Activated CD4-positive, alpha-beta T cell treated with anti-CD3 and anti-CD28 coated beads, Interleukin-2, amount 10 ng/mL, durations not matched to agents 24 days and 14 days (primary cell): ENCODE measurements at places on chromosomes 5 and 9.

DNA sequence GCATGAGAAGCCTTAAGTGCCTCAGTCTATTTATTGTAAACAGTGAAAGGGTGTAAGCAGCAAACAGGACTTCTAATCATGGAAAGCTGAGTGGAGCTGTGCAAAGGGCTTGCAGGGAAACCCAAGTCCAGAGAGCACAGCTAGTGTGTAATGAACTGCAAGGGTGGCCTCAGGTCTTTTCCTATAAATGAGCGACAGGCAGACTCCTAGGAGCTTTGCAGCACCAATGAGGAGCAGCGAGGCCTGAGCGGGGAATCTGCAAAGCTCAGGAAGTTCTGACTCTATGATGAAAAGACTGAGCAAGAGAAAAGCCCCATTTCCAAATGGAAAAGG, 250.1 kb upstream of the MAP3K1 start:
- H3K27ac ChIP-seq, result no peak overlapping the region
- no peak for DNase-seq
- peaks cover 12% of the 10 kb centered on the region for H3K4me1 ChIP-seq
- H3K4me3 ChIP-seq, result no peak overlapping the region

DNA sequence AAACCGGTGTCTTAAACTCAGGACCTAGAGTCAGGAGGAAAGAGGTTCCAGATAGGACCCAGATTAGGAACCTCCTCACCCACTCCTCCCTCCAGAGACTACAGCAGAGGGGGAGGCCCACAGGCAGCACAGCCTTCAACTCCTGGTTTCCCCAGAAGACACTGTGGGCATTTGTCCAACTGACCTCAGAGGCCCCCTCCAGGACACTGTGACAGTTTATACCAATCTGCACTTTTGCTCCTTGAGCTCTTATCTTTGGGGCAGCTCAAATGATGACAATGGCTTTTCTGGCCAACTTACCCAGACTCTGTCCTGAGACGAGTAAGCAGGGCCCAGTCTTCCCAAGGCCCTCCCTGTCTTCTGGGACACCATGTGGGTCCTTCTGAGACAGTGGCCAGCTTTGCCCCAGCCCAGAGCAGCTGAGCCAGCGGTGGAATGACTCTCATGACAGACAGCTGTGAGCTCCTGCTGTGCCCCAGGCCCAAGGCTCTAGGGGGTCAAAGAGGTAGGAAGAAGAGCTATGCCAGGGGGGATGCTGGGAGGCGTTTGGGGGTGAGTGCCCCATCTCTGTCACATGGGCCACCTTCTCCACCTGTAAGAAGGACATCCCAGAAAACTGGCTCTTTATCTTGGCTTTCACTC, 14.3 kb downstream of the OR2V2 start:
- DNase-seq, result peak; percentile 63
- H3K27me3 ChIP-seq, result peaks cover 21% of the 10 kb centered on the region
- H3K4me1 ChIP-seq, result peaks cover 35% of the 10 kb centered on the region
- peak overlapping the region; percentile 96 for H3K27ac ChIP-seq
- H3K4me3 ChIP-seq, result peak overlapping the region; percentile 82
- no peaks in the 10 kb centered on the region for H3K36me3 ChIP-seq

GRCh38 chr5:133235696-133236426, 184.0 kb downstream of the HSPA4 start:
- no peaks in the 10 kb centered on the region for H3K36me3 ChIP-seq
- peaks cover 6% of the 10 kb centered on the region for H3K4me1 ChIP-seq

- no peaks in the 10 kb centered on the region for H3K36me3 ChIP-seq
- no peak overlapping the region for H3K4me3 ChIP-seq
- no peaks in the 10 kb centered on the region for H3K4me1 ChIP-seq
- DNase-seq, result no peak
- no peaks in the 10 kb centered on the region for H3K27me3 ChIP-seq
- no peak overlapping the region for H3K27ac ChIP-seq
Observed at GRCh38 chr5:128572930-128573319, 34.9 kb upstream of the FBN2 start.

DNA sequence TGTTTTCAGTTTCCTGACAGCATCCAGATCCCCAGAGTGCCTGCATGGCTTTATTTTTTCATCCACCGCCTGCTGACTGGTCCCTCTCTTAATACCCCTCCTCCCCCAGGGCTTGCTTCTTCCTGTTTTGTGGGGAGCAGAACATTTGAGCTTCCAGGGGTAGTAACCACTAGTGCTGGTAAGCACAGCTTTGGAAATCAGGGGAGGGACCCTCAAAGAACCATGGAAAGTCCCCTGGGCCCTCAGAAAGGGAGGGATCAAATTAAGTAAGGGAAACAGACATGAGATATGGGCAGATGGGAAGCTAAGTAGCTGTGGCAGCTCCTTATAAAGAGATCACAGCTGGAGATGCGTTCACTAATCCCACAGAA, 26.8 kb downstream of the GRIA1 start:
- H3K4me3 ChIP-seq, result no peak overlapping the region
- H3K27me3 ChIP-seq, result no peaks in the 10 kb centered on the region
- no peaks in the 10 kb centered on the region for H3K4me1 ChIP-seq
- DNase-seq, result no peak

GRCh38 chr5:36657563-36657995, 51.2 kb downstream of the SLC1A3 start:
- no peaks in the 10 kb centered on the region for H3K36me3 ChIP-seq
- H3K4me3 ChIP-seq, result no peak overlapping the region
- DNase-seq, result no peak
- no peak overlapping the region for H3K27ac ChIP-seq

- no peaks in the 10 kb centered on the region for H3K4me1 ChIP-seq
- no peak overlapping the region for H3K27ac ChIP-seq
- no peak overlapping the region for H3K4me3 ChIP-seq
Observed at GRCh38 chr5:28548856-28549255, 1510.5 kb upstream of the CDH9 start.

DNA sequence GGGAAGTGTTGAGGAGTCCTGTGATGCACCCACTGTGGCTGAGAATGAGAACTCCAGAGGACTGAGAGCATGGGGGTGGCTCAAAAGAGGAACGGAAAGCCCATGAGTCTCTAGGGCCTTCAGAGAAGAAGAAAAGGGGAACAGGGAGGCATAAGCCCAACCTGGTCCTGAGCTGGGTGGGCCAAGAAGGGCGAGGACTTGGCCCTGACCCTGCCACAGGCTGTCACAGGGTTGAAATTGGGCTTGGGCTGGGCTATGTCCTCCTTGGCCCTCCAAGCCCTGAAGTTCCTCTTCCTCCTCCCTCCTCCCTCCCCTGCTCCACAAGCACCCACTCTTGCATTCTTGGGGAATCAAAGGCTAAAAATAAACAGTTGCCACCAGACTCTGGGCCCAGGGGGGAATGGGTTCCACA, 49.3 kb upstream of the PPARGC1B start:
- no peak overlapping the region for H3K4me3 ChIP-seq
- H3K4me1 ChIP-seq, result no peaks in the 10 kb centered on the region
- DNase-seq, result no peak

- H3K4me1 ChIP-seq, result peaks cover 13% of the 10 kb centered on the region
- no peak overlapping the region for H3K4me3 ChIP-seq
- DNase-seq, result no peak
- H3K27me3 ChIP-seq, result no peaks in the 10 kb centered on the region
Observed at GRCh38 chr5:95530416-95530815, 24.4 kb downstream of the SKIC3 start.

DNA sequence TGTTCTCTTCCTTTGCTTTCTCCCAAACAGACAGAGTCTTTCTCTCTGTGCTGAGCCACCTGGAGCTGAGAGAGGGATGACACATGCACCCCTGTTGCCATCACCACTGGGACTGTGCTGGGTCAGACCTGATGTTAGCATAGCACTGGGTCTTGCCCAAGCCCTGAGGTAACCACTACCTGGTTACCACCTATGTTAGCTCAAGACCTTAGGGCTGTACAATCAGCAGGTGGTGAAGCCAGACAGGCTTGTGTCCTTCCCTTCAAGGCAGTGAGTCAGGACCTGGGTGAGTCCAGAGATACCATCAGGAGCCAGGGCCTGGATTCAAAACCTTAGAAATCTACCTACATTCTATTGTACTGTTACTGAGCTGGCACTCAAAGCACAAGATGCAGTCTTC, 32.1 kb downstream of the FST start:
- no peaks in the 10 kb centered on the region for H3K4me1 ChIP-seq
- no peaks in the 10 kb centered on the region for H3K36me3 ChIP-seq
- peaks cover 2% of the 10 kb centered on the region for H3K27me3 ChIP-seq
- no peak overlapping the region for H3K4me3 ChIP-seq
- no peak for DNase-seq

GRCh38 chr5:168106008-168106761, 185.3 kb upstream of the WWC1 start:
- DNase-seq, result no peak
- no peak overlapping the region for H3K4me3 ChIP-seq
- no peaks in the 10 kb centered on the region for H3K36me3 ChIP-seq
- no peak overlapping the region for H3K27ac ChIP-seq
- H3K4me1 ChIP-seq, result no peaks in the 10 kb centered on the region

- H3K4me3 ChIP-seq, result no peak overlapping the region
- DNase-seq, result no peak
- H3K4me1 ChIP-seq, result peaks cover 11% of the 10 kb centered on the region
Observed at GRCh38 chr9:96487949-96488348, 38.0 kb downstream of the HABP4 start.

DNA sequence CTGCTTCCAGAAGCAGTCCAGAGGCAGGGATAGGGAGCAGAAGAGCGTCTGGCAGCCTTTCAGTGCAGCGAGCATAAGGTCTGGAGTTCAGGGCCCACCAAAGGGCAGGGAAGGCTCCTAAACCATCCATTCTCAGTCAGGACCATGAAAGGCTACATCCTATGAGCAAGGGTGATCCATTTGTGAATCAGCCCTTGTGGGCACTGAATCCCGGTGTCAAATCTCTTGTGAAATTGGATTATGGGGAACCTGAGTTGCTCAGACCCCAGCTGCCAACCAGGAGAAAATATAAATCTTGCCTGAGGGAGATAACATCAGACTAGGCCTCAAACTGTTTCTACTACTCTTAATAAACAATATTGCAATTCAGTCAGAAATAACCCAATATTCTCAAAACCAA, 204.4 kb downstream of the SYK start:
- DNase-seq, result no peak
- H3K27ac ChIP-seq, result no peak overlapping the region
- no peak overlapping the region for H3K4me3 ChIP-seq

- no peak within 1 kb of the TSS for H3K27ac ChIP-seq
- H3K36me3 ChIP-seq, result no peaks in the 10 kb centered on the region
- peaks cover 5% of the 10 kb centered on the region for H3K27me3 ChIP-seq
- peak within 1 kb of the TSS; percentile 35 for H3K4me3 ChIP-seq
- H3K4me1 ChIP-seq, result peaks cover 7% of the 10 kb centered on the region
- no peak for DNase-seq
Observed at GRCh38 chr9:136977223-136977622, at the start of gene PTGDS. TSS of gene PTGDS (plus strand) at chr9:136977504. CDS start at chr9:136977579, 75 bp downstream.

DNA sequence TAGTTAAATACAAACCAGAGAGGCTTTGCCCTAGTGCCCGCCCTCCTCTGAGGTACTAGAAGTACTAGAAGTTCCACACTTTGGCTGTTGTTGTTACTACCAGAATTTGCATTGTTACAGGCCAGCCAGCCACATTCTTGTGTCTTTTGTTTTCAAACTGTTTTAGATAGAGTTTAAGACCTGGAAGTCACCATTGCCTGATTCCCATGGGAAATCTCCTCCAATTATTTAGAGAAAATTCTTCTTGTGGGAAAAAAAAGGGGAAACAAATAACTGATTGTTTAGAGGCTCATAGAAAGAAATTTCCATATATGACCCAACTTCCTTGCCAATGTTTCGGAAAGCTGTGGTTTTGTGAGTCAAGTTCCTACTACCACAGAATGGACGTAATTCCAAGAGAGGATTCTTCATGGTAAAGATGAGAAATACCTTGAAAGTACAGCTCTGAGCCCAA, 252.2 kb downstream of the GOLPH3 start:
- H3K36me3 ChIP-seq, result no peaks in the 10 kb centered on the region
- H3K27me3 ChIP-seq, result no peaks in the 10 kb centered on the region
- no peak overlapping the region for H3K27ac ChIP-seq
- H3K4me1 ChIP-seq, result no peaks in the 10 kb centered on the region
- H3K4me3 ChIP-seq, result no peak overlapping the region

GRCh38 chr9:12889402-12890106, 114.7 kb downstream of the LURAP1L start:
- H3K27me3 ChIP-seq, result no peaks in the 10 kb centered on the region
- DNase-seq, result no peak
- H3K4me3 ChIP-seq, result no peak overlapping the region
- H3K4me1 ChIP-seq, result no peaks in the 10 kb centered on the region
- H3K27ac ChIP-seq, result no peak overlapping the region
- no peaks in the 10 kb centered on the region for H3K36me3 ChIP-seq

DNA sequence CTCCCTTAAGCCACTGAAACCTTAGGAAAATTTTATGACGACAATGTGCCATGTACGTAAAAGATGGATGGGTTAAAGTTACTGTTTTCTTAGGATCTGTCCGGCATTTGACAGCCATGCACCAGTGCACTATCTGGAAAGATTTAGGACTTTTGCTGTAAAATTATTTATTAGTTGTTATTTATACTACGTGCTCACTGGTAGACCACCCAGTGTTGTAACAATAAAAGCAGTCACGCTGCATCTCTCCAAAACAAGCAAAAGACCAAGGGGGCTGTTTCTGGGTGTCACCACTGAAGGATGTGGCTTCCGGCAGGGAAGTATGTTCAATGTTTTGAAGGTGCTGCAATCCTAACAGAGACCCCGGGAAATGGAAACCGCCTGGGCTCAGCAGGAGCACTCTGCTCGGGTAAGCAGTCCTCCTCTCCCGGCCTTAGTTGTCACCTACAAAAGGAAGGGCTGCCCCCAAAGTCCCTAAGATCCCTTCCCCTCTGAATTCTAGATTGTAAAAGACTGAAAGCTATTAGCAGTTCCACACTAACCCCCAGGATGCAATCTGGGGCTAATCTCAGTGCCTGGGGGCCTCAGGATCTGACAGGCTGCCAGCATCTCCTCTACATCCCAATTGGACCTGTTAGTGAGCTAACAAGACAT, 38.6 kb downstream of the SAXO1 start:
- H3K36me3 ChIP-seq, result no peaks in the 10 kb centered on the region
- H3K27me3 ChIP-seq, result no peaks in the 10 kb centered on the region
- H3K4me3 ChIP-seq, result no peak overlapping the region
- H3K27ac ChIP-seq, result no peak overlapping the region
